HFFc6 (cell line): ENCODE measurements at places on chromosomes 12 and 14. TPM values are rescaled to one million over a fixed set of nuclear protein-coding genes. Genes with fewer than 3 reads are reported as not detected.

DNA sequence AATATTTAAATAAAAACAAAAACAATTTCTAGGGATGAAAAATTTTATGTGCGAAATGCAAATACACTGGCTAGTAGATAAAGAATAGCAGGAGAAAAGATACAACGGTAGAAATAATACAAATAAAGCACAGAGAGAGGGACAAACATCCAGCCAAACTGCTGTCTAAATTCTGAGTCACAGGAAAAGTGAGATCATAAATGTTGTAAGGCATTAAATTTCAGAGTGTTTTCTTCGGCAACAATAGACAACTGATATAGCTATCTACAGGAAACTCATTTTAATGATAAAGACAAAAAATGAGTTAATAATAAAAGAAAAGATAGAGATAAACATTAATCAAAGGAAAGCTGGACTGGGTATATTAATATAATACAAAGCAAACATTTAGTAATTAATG is 122.2 kb downstream of the NTS start:
- no peaks in the 10 kb centered on the region for H3K4me1 ChIP-seq
- DNase-seq = no peak
- no peaks in the 10 kb centered on the region for H3K27me3 ChIP-seq
- H3K27ac ChIP-seq = no peak overlapping the region

DNA sequence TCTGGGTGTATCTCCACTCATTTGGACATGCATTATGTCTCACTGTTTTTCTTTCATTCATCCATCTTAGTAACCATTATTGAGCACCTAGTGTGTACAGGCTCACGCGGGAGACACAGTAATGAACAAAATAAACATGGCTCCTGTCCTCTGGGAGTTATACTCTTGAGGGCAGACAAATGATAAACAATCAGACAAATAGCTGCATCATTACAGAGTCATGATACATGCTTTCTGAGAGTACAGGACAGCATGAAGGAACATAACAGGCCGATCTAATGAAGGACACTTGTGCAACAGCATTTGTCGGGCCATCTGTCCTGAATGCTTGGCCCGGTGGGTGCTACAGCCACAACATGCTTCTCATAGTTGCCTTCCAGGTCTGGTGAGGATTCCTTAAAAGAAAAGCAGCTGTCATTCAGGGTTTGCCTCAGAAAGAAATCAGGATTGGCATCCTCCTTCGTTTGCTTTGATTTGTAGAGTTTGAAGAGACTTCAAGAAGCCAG is 77.2 kb upstream of the EGLN3 start:
- no peaks in the 10 kb centered on the region for H3K4me1 ChIP-seq
- no peak overlapping the region for H3K4me3 ChIP-seq
- no peaks in the 10 kb centered on the region for H3K36me3 ChIP-seq
- DNase-seq = no peak

The KRT73 gene
- total RNA-seq = not detected in 3 replicates

- peaks cover 4% of the 10 kb centered on the region; the same call in 1 of the 2 replicates for H3K27me3 ChIP-seq
- H3K27ac ChIP-seq = no peak overlapping the region
- H3K4me3 ChIP-seq = no peak overlapping the region
- no peaks in the 10 kb centered on the region for H3K36me3 ChIP-seq
Measured at GRCh38 chr12:5733136-5733755, 211.8 kb downstream of the ANO2 start.

The GDF3 gene
- total RNA-seq = not detected in 3 replicates

DNA sequence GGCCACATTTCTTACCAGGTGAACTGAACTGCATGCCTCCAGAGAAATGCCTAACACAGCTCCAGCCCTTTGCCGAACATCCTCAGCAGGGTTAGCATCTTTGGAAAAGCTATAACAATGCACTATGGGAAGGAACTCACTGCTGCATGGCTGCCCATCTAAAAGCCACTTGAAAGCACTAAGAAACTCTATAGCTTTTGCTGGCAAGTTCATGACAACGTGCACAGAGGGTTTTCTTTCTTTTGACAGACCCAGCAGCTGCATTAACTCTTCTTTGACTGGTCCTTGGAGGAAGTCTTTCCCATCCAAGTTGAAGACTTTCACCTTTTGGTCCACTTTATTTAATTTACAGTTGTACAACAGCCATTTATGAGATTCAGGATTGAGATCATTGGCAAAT is 5.3 kb downstream of the TRMT5 start:
- H3K27ac ChIP-seq = no peak overlapping the region
- no peak for DNase-seq
- H3K27me3 ChIP-seq = no peaks in the 10 kb centered on the region

GRCh38 chr12:63420206-63420644 is 248.1 kb downstream of the DPY19L2 start:
- no peak overlapping the region for H3K27ac ChIP-seq
- H3K4me3 ChIP-seq = no peak overlapping the region
- H3K36me3 ChIP-seq = no peaks in the 10 kb centered on the region
- H3K27me3 ChIP-seq = peaks cover 4% of the 10 kb centered on the region; the same call in 1 of the 2 replicates

GRCh38 chr14:61671082-61671481 is 24.2 kb upstream of the HIF1A start:
- no peak for DNase-seq
- no peaks in the 10 kb centered on the region for H3K27me3 ChIP-seq
- H3K4me3 ChIP-seq = no peak overlapping the region
- no peak overlapping the region for H3K27ac ChIP-seq

DNA sequence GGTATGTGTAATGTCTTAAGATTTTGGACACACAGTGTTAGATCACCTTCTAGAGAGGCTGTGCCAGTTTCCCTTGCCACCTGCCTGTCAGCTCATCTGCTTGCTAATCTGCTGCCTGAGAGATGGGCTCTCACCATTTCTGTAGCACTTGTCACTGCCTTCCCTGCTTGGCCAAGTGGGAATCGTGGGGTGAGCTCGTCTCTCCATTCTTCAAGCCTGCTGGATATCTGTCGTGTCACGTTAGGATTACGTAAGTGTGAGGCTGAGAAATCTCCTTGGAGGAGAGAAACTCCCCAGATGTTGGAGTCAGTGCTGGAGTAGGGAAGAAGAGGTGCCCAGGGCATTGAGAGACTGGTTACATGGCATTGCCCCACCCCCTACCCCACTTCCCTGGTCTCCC is 8.6 kb upstream of the RPH3A start:
- no peak for DNase-seq
- no peaks in the 10 kb centered on the region; the same call in 1 of the 2 replicates for H3K36me3 ChIP-seq
- no peaks in the 10 kb centered on the region for H3K4me1 ChIP-seq
- no peak overlapping the region for H3K27ac ChIP-seq

DNA sequence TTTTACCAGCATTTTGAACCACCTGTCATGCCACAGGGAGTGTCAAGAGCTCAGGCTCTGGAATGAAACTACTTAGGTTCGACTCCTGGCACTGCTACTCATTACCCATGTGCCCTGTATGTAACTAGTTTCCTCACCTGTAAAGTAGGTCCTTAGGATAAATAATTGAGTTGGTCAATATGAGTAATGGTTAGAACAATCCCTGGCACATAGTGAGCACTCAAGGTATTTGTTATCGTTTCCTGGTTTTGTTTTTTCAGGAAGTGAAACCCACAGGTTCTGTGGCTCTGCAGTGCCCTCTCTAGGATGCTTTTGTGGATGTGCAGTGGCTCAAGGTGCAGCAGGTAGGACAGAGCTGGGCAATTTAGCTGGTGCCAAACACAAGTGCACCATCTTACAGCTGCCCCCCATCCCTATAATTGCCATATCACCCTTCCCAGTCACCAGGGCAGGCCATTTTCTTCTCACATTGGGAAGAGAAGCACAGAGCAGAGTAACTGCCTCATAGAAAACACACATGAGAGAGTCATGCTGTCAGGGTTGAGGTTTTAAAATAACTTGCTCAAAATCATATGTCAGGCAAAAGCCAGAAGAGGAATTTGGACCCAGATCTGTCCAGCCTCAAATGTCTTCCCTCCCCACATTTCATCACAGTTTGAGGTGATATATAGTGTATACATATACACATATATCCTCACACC is 297.5 kb downstream of the RPAP3 start:
- DNase-seq = no peak
- no peak overlapping the region for H3K27ac ChIP-seq
- H3K36me3 ChIP-seq = no peaks in the 10 kb centered on the region

GRCh38 chr12:64335886-64336466 is 54.6 kb downstream of the C12orf56 start:
- DNase-seq = no peak
- no peaks in the 10 kb centered on the region for H3K4me1 ChIP-seq
- H3K27me3 ChIP-seq = peaks cover 15% of the 10 kb centered on the region
- no peaks in the 10 kb centered on the region; the same call in 1 of the 2 replicates for H3K36me3 ChIP-seq

DNA sequence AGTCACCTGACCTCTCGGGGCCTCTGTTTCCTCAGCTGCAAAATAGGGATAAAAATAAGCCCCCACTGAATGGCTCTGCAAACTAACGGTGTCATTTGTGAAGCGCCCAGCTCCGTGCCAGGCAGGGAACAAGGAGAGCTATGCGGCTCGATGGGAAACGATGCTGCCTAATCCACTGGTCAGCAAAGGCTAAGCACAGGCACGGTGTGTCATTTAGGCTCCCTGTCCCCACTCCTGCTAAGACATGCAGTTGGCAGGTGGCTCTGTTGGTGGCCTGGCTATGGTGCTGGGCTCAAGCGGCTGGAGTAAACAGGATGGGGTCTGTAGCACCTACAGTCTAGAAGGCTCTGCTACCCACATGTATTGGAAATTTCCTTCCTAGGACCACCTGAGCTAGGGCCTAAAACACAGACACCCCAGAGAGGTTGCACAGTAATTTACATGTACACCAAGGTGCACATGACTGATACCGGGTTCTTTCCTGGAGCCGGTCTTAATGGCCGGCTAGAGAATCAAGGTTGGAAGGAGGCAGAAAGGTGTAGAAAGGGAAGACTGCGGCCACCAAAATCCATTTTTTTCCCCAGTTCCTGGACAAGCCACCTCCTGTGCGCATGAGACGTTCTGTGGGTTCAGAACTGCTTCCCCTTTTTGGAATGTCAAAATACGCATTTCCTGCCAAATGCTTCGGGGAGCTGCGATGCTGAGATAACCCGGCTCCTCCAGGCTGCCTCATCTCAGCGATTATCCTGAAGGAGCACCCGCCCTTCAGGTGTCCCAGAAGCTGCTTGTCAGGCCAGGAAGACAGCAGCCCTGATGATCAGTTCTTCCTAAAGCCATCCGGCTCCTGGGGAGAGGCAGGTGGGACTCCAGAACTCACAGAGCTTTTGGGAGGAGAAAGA is 1.0 kb downstream of the CACNA2D4 start:
- peaks cover 22% of the 10 kb centered on the region for H3K27me3 ChIP-seq
- H3K27ac ChIP-seq = no peak overlapping the region

The NTN4 gene
- total RNA-seq = 52.5 to 106 TPM (median 80.2 TPM) in 3 replicates

DNA sequence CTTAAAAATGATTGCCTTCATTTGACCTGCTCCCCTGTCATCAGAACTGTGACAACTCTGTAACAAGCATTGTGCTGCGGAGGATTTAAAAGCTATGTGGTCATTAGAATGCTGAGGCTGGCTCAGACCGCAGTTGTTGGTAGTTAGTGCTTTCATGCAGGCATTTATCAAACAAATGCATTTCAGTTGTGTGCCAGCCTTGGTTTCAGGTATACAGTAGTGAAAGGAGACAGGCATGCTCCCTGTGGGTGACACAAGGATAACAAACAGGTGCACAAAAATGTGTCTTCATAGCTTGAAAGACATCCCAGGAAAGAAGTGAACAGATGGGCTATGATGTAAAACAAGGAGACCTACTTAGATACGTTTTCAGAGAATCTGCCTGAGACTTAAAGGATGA is 60.6 kb downstream of the MARK3 start:
- H3K4me1 ChIP-seq = peaks cover 60% of the 10 kb centered on the region
- no peak for DNase-seq
- H3K36me3 ChIP-seq = peaks cover 9% of the 10 kb centered on the region
- H3K27me3 ChIP-seq = no peaks in the 10 kb centered on the region; the same call in 1 of the 2 replicates
- H3K27ac ChIP-seq = no peak overlapping the region
- H3K4me3 ChIP-seq = no peak overlapping the region

DNA sequence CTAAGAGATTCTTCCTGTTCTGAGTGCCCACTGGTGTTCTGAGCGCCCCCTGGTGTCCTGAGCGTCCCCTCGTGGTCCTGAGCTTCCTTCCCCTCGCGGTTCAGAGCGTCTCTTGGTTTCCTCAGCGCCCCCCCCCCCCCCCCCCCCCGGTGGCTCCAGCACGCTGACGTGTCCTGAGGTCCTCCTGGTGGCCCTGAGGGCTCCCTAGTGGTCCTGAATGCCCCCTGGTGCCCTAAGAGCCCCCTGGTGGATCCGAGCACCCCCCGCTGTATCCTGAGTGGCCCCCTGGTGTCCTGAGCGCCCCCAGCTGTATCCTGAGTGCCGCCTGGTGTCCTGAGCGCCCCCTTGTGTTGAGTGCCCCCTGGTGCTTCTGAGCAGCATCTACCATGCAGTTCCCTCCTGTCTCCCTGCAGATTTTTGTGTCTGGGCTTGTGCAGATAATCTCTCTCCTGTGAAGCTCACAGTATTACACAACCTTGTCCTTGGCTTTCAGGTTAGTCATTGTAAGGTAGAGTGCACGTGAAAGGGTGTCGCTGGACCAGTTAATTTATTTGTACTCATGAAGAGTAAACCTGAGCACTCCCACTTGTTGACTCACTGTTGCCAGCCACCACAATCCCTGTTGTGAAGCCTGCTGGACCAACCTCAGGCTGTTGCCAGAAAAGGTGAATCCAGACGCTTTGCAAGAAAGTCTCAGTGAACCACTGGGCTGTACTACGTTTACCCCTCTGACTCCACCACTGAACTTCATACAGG is 1168.4 kb downstream of the TMEM121 start:
- no peaks in the 10 kb centered on the region for H3K27me3 ChIP-seq
- no peak overlapping the region for H3K27ac ChIP-seq
- H3K36me3 ChIP-seq = no peaks in the 10 kb centered on the region

GRCh38 chr12:129532707-129533499 is 370.9 kb downstream of the TMEM132D start:
- 0 out of 2 replicates have a peak, but pooled peaks cover 5% of the 10 kb centered on the region for H3K36me3 ChIP-seq
- no peak for DNase-seq
- H3K4me1 ChIP-seq = no peaks in the 10 kb centered on the region
- H3K27ac ChIP-seq = no peak overlapping the region
- no peaks in the 10 kb centered on the region for H3K27me3 ChIP-seq
- H3K4me3 ChIP-seq = no peak overlapping the region

The SIRT4 gene
- 0.45 to 2.2 TPM (median 2.1 TPM) in 3 replicates for total RNA-seq

DNA sequence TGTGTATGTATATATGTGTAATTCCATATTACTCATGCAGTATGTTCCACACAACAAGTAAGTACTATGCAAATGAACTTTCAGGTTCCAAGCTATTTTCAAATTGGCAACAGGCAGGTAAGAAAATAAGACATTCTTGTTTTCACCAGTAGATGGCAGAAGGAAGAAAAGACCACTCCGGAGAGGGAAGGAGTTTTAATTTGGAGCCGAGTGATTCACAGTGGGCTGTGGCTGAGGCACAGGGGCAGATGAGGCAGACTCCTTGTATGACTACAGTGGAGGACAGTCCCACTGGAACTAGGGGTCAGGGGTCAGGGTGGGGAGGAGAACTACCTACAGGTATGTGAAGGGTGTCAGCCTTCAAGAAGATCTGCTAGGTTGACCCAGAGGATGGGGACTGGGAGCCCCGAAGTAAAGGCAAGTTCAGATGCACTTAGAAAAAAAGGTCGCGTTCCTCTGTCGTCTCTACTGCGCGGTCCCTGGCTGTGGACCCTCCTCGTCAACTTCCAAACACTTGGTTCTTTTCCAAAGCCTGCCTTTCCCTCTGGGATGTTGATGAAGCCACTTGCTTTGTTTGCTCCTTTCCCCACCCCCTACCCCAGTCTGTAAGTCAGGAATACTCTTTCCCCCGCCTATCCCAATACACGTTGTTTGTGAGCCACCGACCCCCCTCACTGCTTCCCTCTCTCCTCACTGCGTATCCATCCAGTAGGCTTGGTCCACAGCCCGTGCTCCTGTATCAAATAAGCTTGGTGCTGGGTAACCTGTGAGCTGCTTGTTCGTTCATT is 24.1 kb downstream of the DDX47 start:
- H3K4me1 ChIP-seq = peaks cover 90% of the 10 kb centered on the region
- H3K36me3 ChIP-seq = peaks cover 49% of the 10 kb centered on the region
